ENCODE measurements at places on chromosomes 3 and 15.

- no peak for DNase-seq
Measured at GRCh38 chr15:44537735-44538240, 841 bp downstream of the EIF3J start.

DNA sequence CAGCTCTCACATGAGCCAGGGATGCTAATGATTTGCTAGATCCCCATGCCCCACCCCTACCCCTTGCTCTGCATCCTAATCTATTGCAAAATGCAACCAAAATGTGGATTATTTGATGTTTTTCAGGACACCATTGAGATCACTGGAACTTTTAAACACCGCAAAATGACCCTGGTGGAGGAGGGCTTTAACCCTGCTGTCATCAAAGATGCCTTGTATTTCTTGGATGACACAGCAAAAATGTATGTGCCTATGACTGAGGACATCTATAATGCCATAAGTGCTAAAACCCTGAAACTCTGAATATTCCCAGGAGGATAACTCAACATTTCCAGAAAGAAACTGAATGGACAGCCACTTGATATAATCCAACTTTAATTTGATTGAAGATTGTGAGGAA, 29.7 kb downstream of the HDC start:
- no peak for DNase-seq

DNA sequence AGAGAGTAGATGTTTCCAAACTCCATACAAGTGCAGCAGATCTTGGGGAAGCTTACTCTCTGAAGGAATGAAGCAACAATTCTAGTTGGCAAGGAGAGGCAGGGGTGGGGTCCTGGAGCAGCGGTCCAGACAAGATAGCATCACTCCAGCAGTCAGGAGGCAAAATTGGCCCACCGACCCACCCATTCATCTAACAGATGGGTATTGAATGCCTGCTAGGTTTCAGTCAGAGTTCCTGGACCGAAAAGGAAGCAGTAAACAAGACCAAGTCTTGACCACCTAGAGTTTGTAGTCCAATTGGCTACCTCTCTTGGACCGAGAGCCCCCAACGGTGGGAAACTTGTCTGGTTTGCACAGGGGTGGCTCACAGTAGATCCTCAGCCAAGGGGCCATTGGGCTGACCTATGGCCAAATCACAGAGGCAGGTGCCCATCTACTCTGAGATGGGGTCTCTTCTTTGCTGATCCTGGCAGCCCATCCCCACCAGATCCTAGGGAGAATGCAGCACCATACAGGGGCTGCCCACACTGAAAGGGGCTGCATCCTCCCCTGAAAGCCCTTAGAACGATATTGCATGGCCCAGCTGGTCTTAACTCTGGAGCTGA, 74.3 kb downstream of the CORO2B start:
- no peak for DNase-seq

- DNase-seq, result no peak
Measured at GRCh38 chr3:46091741-46092701, 64.7 kb upstream of the XCR1 start.

GRCh38 chr3:77326586-77326985, 286.7 kb downstream of the ROBO2 start:
- DNase-seq, result no peak

GRCh38 chr3:18121020-18121419, 304.1 kb downstream of the SATB1 start:
- no peak for DNase-seq

GRCh38 chr3:196867155-196867506, 589 bp upstream of the SENP5 start:
- no peak for DNase-seq
